ENCODE measurements at places on chromosomes 11 and 22.
A peak's percentile ranks its signal among the peaks of the same experiment; 100 is the strongest.

- no peak for DNase-seq
Observed at GRCh38 chr11:127648583-127648982, 648.0 kb upstream of the KIRREL3 start.

DNA sequence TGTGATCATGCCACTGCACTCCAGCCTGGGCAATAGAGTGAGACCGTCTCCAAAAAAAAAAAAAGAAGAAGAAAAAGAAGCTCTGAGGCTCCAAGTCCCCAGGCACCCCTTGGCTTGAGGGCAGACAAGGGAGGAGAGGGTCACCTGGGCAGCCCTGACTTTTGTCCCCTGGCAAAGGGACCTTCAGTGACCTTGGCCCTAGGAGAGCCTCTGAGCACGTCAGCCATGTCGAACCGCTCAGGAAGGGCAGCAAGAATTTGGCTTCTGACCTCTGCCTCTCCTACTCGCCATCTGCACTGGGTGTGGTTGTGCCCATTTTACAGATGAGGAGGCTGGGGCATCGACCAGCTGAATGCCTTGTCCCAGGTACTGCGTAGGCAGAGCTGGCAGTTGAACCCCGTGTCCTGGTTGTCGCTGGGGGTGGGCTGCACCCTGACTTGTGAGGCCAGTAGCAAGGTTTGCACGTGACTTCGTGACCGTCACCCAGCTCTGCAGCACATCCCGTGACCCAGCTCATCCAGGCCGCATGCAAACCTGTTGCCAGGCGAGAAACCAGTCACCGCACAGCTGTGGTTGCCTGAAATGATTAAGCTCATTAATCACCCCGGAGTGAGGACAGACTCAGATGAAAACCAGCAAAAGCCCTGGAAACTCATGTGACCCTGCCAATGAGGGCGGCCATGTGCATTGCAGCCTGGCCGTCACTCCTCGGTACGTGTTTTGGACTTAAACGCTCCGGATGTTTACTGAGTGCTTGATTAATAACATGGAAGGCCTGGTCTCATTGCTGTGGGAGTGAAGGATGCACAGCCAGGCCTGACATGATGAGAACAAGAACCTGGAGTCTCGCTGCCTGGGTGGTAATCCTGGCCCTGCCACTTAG, 47.7 kb upstream of the PPP6R3 start:
- peak; percentile 55 for DNase-seq

DNA sequence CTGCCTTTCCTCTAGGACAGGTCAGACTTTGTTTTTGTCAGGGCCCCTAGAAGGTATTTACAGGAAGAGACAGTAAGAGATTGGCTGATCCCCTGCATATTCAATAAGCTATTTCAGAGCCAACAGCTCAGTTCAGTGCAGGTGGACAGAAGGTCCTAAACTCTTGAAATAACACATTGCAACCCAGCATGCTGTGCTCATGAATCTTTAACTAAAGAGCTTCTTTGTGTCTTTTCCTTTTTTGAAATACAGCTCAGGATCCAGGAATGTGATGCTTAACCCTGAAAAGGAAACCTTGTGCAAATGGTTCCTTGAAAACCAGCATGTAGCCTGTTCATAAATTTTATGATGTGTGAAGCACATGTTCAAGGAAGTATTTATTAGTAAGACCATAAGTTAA, 43.9 kb downstream of the BBOX1 start:
- DNase-seq, result no peak

DNA sequence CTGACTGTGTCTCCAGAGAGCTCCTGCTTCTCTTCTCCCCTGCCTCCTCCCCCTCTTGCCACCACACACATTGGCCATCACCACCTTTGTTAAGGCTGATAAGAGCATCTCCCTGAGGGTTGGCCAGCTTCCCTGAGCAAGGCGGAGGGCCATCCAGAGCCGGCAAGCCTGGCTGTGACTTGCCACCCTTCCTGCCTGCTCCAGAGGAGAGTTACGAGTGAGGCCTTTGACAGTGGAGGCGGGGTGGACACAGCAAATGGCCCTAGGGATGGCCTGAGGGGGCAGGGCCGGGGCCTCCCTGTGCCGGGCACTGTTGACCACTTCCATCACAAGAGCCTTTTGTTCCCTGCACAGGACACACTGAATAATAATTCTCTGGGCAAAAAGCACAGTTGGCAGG, 5.4 kb downstream of the FREY1 start:
- no peak for DNase-seq

DNA sequence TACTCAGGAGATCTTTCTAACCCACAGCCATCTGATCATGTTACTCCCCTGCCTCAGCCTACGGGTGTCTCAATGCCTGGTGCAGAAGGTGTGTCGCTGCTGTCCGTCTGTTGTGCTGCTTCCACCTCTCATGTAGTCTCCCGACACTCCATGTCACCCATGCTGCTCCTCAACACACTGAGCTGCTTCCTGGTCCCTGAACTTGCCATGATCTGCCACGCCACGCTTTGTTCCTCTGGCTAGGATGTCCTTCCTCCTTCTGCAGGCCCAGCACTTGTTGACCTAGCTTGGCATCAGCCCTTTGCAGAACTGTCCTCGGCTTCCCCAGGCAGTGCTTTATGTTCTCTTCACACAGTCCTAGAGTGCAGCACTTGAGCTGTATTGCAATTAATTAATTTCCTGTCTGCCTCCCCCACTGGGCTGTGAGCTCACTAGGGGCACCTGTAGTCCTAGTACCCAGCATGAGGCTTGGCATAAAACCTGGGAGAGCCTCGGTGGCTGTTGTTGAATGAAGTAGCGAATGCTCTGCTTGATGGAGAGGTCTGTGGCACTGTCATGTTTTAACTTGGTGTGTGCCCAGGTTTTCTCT, 9.5 kb downstream of the GTPBP1 start:
- DNase-seq, result no peak

GRCh38 chr11:59776210-59777066, 21.3 kb downstream of the STX3 start:
- DNase-seq, result no peak

- no peak for DNase-seq
Observed at GRCh38 chr11:14577835-14578529, 57.8 kb upstream of the PSMA1 start.

DNA sequence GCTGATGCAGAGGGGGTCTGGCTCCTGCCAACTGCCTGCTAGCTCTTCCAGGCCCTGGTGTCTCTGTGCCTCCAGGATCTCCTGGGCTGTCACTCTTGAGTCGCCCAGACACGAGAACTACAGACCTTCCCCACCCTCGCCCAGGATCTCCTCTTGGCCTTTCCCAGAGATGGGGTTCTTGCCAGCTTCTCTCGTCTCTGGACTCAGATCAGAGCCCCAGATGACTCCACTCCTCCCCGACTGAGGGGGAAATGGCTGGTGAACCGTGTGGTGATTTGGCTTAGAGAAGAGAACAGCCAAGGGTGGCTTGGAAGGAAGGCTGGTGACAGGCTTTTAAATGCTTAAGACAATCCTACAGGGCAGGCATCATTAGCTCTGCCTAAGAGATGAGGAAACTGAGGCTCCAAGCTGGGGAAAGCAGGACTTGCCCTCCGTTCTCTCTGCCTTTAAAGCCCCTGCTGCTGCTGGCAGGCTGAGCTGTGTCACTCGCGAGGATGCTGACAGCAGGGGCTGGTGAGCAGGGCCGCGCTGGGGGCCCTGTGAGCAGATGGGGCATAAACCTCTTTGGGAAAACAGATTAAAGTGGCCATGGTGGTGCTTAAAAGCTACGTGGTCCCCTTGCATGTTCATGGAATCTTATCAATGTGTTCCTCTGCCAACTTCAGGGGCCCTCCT, 90.3 kb upstream of the THY1 start:
- no peak for DNase-seq

DNA sequence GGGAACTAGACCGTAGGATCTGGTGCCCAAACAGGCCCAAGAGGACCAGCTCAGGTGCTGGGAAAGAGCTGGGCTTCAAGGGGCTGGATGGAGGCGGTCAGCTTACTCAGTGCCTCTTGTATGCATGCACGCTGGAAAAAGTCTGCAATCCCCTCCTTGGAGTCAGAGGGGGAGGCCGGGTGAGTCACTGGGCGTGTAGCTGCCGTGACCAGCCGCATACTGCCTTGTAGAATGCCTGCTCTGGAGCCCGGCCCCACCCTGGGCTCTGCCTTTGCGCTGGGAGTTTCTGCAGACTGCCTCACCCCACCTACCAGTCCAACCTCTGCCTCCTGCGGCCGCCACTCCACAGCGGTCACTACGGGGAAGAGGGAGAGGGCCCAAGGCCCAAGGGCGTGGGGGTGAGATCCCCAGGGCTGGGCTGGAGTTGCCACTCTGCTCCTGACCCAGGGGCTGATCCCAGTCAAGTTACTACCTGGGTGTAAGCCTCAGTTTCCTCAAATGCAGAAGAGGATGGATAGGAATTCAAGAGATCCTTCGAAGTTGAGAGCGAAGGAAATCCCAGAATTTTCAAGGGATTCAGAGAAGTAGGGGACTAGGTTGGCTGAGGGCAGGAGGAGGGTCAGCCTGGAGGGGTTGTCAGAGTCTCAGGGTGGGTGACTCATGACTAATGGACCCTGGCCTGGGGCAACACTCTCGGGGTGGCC, 4.2 kb downstream of the MRGPRF start:
- no peak for DNase-seq

DNA sequence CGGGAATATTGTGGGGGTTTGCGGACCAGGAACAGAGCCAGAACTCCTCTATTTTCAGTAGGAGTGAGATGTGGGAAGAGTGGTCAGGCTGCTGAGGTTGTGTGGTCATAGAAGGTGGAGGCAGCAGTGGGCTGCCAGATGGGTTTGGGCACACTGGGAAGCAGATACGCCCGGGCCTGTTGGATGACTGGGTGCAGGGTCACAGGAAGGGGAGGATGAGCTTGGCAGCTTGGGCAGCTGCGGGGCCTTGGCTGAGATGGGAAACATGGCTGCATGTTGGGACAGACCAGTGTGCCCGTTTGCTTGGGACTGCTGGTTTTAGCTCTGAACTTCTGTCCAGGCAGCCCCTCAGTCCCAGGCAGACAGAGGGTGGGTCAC, 11.4 kb downstream of the SHANK3 start:
- peak; percentile 13 for DNase-seq

GRCh38 chr11:4495487-4495886, 13.0 kb downstream of the OR52K1 start:
- no peak for DNase-seq

DNA sequence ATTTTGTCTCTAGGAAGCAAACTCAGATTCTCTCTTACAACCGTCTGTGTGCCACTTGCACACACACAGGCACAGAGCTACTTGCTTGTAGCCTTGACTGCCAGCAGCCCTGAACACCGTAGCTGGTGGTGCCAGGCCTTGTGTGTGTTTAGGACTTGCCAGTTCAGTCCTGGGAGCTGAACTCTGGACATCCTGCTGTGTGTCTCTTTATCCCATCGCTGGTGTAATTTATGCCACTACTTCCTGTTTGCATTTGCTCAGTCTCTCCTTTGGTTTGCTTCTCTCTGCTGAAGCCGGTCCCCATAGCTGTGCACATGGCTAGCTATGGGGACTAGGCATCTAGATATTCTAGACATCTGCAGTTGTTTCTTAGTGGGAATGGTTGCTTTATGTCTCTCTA, 24.0 kb downstream of the MARK2 start:
- no peak for DNase-seq

- no peak for DNase-seq
Observed at GRCh38 chr22:45992737-45993136, 15.8 kb upstream of the WNT7B start.

GRCh38 chr11:72353861-72354260, 80.5 kb downstream of the CLPB start:
- no peak for DNase-seq

DNA sequence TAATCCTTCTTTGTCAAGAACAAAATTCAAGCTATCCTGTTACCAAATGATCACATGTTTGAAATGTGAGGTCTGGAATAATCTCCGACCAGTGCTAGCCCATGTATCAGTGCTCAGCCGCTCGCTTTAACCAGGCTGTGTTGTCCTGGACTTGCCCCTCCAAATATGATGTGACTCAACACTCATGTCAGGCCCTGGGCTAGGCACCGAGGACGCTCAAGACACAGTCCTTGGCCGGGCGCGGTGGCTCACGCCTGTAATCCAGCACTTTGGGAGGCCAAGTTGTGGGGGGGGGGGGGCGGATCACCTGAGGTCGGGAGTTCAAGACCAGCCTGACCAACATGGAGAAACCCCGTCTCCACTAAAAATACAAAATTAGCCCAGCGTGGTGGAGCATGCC, 54.1 kb upstream of the WNT7B start:
- no peak for DNase-seq

DNA sequence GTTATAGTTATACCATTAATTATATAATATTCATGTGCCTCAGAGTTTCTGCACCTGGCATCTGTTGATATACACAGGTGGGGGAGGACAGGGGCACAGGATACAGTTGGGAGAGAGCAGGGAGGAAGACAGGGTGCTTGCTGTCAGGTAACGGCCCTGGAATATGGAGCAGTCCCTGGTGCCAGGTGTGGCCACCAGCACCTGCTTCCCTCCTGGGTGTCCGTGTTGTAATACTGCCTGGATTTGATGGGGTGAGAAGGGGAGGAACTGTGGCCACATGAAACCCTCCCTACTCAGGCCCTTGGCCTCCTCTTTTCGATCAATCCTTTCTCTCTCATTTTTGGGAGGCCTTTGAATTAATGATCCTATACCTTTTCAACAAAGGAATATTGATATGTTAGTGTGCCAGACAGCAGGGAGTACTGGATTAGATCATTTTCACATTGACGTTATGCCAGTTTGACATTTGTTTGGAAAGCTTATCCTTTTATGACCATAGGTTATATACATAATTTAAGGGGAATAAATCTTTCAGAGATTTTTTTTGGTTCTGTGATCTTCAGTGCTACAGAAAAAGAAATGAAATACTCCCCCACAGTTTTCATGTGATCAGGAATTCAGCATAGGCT, 88.6 kb downstream of the TEAD1 start:
- no peak for DNase-seq

DNA sequence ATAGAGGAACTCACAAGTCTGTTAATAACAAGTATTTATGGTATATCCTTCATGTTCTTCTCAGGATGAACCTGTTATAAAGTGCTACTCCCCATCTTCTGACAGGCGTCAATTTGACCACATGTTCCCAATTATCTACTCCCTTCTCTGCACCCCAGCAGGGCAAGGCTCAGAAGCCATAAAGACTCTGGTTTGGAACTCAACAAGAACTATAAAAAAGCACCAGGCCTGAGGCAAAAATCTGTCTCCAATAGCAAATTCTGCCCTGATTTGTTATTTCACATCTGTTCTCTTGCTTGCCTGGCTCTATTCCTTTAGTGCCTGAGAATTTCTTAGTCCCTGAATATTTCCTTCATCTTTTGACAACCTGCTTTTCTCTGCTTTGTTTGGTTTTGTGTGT, 618.2 kb upstream of the KIRREL3 start:
- no peak for DNase-seq

DNA sequence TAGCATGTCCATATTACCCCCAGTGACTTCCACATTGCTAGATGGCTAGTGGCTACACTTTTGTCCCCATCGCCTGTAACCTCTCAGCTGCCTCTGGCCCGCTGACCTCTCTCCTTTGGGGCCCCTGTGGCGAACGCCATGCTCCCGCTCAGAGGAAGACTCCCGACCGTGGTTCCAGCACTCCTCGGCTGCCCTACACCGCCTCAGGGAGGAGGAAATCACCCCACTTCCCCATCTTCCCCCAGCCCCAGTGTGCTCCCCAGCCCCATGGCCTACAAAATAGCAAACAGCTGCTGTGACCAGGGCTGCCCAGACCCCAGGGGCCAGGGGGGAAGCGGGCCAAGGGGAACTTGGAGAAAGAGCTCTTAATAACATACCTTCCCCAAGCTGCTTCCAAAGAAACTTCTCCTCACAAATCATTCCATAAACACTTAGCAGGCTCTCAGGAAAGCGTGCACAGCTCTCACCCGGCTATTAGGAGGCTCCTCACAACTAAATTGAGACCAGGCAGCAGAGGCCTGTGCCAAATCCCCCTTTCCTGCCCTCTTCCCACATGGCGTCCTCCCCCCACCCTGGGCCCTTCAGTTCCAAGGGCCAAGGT, 63.5 kb upstream of the WNT11 start:
- DNase-seq, result no peak

- no peak for DNase-seq
Observed at GRCh38 chr11:122189229-122189628, 73.2 kb upstream of the BLID start.

Data from GM12892 (cell line).